Stimulated activated CD4-positive, alpha-beta T cell treated with anti-CD3 and anti-CD28 coated beads, Interleukin-2, amount 100 ng/mL, for 24 hours (primary cell): ENCODE measurements at places on chromosomes 6 and 20.

DNA sequence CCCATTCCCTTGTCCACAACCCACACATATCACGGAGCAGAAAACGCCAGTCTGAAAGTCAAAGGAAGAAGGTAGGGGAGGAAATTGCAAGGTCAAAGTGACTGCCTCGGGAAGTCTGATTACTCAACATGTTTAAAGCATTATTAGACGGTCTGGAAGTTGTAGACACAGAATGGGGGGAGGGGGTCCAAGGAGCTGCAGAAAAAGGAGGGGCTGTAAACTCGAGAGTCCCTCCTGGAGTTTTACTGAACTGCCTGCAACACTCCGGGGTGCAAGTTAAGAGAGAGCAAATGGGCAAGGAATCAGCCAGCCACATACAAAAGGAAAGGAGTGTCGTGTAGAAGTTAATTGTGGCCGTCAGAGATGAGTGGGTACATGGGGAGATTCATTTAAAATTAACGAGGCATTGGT is 417.7 kb upstream of the JARID2 start:
- no peak for DNase-seq

DNA sequence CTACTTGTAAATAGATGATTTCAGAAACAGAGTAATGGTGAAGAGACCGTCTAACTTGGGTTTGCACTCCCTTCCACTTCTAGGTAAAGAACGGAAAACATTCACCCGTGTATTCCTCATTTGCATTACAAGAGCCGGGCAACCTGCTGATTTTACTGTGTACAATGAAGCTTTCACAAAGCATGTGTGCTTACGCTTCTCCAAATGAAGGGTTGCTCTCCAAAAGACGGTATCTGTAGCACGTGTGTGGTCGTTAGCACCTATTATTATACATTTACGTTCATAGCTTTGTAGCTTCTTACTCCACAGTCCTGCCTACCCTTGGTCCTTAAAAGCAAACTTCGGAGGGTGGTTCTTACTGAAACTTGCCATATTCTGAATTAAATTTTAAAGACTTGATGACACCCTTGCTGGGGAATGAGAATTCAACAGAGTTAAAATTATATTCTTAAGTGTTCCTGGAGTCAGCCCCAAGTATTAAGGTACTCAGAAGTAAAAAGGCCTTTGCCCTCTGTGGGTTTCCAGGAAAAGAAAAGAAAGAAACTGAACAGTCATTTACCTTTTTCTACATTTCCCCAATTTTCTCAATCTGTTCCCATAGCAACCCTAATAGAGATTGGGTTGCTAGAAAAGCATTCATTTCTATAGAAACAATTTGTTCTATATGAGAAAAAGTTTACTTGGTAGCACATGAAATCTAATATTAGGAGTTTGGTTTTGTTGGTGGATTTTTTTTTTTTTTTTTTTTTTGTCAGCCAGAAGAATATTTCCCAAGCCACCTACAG is 61.9 kb upstream of the KCNG1 start:
- no peak for DNase-seq

GRCh38 chr20:64157878-64158277 is 6.4 kb upstream of the MYT1 start:
- no peak for DNase-seq

DNA sequence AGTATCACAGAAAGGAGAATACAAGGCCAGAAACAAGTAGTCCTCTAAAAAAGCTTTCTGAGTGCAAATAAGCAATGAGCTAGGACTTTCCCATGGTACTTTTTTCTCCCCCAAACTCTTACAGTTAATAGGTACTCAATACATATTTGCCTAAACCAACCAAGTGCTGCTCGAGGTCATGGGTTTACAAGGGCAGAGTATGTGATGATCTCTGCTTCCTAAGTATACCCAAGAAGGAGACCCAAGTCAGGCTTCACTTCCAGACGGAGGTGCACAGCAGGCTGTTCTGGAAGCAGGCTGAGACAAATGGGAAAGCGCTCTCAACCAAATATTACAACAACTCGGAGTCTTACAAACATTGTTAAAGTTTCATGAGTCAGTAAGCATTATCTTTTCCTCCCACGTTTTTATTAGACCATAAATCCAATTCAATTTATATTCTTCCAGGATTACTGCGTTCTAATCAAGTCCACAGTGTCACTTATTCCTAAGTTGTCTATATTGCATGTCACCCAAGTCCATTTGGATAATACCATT is 8.1 kb downstream of the FYN start:
- no peak for DNase-seq

- DNase-seq: no peak
These were observed 10.4 kb upstream of the THBS2 start for GRCh38 chr6:169263836-169264608.
